ENCODE measurements at places on chromosomes 16 and 17.

DNA sequence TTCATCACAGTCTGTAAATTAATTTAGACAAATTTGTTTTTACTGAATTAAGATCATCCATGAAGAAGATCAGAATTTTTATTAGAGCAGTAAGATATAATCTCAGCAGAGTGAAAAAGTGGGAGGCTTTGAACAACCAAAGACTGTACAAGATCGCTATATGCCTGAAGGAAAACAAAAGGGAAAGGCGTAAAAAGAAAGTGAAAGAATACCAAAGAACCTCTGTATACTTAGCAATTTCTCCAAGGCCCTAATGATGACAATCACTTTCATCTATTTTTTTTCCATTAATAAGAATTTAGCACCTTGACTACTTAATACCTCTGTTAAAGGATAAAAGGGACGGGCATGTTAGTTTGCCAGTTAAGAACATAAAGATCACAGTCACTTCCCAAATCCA, 38.6 kb upstream of the ABCA10 start:
- DNase-seq: no peak

GRCh38 chr17:46732160-46732559, 86.3 kb downstream of the WNT3 start:
- no peak for DNase-seq

DNA sequence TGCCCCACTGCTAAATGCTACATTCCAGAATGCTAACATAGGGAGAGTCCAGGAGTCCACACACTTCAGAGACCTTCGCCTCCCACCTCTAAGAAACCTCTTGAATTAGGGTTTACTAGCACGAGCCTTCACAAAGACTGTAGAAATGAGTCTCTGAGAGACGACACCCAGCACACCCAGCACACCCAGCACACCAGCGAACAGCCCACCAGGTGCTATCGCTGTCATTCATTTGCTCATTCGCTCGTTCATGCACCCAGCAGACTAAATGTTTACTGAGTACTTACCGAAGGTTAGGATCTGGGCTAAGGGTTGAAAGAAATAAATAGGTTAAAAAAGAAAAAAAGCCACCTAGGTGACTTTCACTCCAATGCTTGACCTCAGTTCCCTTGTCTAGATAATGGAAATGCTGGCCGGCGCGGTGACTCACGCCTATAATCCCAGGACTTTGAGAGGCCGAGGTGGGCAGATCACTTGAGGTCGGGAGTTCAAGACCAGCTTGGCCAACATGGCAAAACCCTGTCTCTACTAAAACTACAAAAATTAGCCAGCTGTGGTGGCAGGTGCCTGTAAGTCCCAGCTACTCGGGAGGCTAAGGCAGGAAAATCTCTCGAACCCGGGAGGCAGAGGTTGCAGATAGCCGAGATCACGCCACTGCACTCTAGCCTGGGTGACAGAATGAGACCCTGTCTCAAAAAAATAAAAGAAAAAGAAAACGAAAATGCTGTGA, 100.8 kb downstream of the ADCY9 start:
- DNase-seq: no peak

GRCh38 chr17:40086150-40087044, 14.0 kb downstream of the NR1D1 start:
- no peak for DNase-seq

- DNase-seq: no peak
Observed at GRCh38 chr17:60610473-60610872, 10.5 kb downstream of the PPM1D start.

- no peak for DNase-seq
Observed at GRCh38 chr17:79950751-79951150, 84.9 kb downstream of the TBC1D16 start.

DNA sequence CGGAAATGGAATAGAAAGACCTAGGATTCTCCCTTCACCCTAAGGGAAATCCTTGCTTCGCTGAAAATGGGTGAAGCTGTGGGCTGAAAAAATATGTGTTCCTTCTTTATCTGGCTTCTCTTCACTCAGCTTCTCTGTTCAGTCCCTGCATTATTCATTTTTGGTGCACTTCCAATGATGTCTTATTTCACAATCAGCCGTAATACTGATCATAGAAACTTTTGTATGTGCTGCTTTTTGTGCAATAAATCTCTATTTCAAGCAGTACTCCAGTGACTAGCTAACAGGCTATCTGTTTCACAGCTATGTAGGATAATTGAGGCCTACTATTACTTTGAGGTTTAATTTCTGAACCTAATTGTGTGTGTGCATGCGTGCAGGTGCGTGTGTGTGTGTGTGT, 144.6 kb downstream of the FOXL1 start:
- DNase-seq: no peak

DNA sequence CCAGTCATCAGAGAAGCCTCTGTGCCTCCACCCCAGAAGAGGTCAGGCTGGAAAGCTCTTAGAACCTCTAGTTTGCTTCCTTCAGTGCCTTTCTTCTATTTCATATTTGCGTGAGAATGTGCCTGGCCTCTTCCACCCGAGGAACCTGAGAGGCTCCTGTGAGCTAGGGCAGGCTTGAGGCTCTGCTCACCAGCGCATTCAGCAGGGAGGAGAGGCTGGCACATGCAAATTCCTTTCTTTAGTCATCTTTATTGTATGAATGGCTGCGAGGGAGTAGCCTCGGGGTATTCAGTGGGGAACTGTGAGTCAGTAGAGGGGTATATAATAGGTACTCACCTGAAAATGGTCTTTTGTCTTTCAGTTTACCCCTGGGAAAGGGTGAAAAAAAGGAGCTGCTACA, 268.3 kb downstream of the ABCC12 start:
- DNase-seq: no peak

DNA sequence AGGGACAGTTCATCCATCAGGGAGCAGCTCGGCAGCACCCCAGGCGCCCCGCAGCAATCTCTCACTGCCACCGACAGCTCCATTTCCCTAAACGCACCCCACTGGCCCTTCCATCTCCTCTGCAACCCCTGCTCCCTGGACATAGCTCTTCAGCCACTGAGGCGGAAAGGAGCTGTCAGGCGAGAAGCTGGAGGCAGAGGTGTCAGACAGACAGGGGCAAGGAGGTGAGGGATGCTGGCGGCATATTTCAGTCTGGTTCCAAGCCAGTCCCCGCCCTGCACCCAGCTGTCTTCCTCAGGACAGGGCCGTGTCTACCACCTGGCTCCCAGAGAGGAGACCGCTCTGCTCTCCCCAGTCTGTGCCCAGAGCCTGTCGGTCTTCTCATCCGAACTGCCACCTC, 9.7 kb downstream of the ACLY start:
- no peak for DNase-seq

GRCh38 chr16:89907055-89907814, 11.4 kb upstream of the MC1R start:
- no peak for DNase-seq

DNA sequence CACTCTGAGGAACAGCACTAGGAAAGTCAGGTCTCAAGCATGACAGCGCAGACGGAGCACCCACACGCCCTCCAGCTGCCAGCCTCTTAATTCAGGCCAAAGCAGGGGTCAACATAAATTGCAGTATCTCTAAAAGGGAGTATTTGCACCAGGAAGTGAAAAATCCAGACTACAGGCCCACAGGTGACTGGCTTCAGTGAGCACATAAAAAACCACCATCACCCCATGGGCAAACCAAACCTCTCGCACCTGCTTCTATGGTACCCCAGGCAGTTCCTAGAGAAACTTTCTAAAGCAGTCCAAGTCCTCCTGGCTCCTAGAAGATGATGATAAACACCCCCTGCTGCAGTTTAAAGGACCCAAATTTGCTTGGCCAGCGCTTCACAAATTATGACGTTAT, 129.8 kb downstream of the ZNF423 start:
- no peak for DNase-seq
